Stimulated activated CD8-positive, alpha-beta memory T cell treated with anti-CD3 and anti-CD28 coated beads, Interleukin-7, amount 100 ng/mL, for 1 hour (primary cell): ENCODE measurements at places on chromosomes 13 and 19.

GRCh38 chr13:58574791-58575190 lies 943.2 kb downstream of the PCDH17 start:
- DNase-seq = no peak

DNA sequence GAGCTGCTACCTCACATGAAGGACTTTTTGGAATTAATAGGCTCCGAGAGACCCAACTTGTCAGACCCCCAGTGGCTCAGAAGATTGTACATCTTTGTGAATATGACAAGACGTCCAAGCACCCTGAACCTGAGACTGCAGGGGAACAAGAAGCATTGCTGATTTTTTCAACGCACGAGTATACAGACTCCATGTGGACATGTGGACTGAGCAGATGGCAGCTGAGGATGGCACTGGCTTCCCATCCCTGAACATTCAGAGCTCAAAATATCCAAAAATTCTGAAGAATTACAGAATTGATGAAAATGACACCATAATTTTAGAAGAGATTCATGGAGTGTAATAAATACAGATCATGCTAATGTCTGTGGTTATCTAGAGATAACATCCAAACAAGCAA lies 254.1 kb downstream of the MZT1 start:
- no peak for DNase-seq

GRCh38 chr19:1725100-1726064 lies 27.9 kb upstream of the ONECUT3 start:
- no peak for DNase-seq

DNA sequence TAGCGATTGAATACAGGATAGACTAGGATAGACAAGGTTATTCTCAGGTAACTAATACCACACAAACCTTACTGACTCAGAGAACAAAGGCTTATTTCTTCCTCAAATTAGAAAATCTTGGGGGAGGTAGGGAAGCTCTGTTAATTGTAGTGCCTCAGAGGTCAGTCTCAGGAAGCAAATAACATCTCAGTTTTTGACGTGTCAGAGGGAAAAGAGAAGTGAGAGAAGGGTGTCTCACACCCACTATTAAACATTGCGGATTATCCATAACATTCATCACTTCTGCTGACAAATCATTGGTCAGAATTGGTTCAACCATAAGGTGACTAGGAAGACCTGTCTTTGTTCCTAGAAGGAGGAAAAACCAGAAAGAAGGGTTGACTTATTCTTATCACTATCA lies 579.4 kb upstream of the MIR17HG start:
- DNase-seq = no peak

DNA sequence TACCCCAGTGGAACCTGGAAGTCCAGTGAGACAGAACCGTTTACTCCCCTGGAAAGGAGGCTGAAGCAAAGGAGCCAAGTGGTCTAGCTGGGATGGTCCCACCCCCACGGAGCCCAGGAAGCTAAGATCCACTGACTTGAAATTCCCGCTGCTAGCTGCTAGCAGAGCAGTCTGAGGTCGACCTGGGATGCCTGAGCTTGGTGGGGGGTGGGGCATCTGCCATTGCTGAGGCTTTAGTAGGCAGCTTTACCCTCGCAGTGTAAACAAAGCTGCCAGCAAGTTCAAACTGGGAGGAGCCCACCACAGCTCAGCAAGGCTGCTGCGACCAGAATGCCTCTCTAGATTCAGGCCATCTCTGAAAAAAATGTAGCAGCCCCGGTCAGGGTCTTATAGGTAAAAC lies 437.0 kb downstream of the SUCLA2 start:
- DNase-seq = no peak

DNA sequence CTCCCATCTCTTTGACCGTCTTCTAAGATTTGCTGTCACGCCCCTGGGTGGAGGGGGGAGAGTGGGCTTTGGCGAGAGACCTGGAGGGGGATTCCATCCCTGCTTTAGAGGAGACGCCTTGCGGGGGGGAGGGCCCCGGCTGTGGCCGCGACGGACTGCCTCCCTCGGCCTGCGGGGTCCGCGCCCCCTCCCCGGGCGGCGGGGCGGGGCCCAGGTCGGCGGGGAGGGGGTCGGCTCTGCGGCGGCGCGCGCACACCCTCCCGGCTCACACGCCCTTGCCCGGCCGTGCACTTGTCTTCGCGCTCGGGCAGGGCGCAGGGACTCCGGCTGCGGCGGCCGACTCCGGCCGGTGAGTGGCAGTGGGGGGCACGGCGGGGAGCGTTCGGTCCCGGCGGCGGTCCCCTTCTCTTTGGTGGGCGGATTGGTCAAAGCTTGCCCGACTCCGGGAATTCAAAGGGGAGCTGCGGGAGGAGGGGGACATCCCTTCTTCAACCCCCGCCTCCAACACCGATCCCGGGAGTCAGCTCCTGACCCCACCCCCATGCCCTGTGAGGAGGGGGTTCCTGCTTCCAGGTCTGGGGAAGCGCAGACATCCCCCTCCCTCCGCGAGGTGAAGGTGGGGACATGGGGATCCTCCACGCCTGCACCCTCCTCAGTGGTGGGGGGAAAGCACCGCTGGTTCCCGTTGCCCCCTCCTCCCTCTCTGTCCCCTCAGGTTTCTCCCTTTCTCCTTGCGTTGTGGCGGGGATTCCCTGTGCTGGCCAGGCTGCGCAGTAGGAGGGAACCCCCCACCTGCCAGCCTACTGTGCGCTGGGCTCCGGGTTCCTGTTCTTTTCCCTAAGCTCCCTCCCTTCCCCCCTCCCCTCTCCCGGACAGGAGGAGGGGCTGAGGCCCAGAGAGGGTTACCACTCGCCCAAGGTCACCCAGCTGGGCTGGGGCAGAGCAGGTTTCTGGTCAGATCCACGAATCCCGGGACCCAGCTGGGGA lies 14.6 kb upstream of the KCNN1 start:
- no peak for DNase-seq
